ENCODE measurements at places on chromosomes 7 and 10.

DNA sequence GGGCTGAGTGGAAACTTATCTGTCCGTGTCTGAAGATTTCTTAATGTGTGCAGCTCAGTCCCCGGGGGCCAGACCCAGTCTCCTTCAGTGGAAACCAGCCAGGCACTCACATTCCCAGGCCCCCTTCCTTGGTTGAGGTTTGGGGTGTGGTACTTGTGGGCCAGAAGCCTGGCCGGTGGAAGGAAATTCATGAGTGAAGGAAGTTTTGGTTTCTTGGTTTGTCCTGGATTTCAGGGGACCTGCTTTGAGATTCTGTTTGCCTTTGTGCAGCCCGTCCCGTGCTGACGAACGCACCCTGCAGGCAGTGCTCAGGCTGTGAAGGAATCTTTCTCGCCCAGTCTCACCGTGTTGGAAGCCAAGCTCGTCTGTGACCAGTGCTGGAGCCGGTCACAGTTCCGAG is 2.9 kb downstream of the INPP5A start:
- DNase-seq: no peak

DNA sequence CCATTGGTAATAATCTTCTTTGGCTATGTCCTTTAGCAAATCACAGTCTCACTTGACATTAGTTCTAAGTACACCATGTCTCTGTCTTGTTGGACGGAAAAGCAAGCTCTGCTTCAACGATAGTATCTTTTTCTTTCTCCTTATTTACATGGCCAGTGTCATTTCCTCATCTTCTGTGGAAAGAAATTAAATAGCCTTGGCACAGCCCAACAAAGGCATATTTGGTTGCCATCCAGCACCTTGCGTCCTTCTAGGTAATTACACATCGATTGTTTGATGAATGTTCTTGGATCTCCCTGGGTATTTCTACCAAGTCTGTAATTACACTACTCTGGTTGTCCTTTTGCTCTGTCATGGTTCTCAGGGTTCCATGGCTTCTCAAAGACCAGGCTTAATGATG is 183.1 kb downstream of the CHN2 start:
- no peak for DNase-seq

GRCh38 chr10:807958-808353 is 118.5 kb upstream of the DIP2C start:
- DNase-seq: no peak

- no peak for DNase-seq
Observed at GRCh38 chr7:137990251-137990941, 11.5 kb downstream of the CREB3L2 start.

All from hypothalamus (tissue), 51 donors.